ENCODE measurements at places on chromosomes 4 and X.

GRCh38 chrX:100871594-100872560 is 2.3 kb downstream of the NOX1 start:
- no peak for DNase-seq

DNA sequence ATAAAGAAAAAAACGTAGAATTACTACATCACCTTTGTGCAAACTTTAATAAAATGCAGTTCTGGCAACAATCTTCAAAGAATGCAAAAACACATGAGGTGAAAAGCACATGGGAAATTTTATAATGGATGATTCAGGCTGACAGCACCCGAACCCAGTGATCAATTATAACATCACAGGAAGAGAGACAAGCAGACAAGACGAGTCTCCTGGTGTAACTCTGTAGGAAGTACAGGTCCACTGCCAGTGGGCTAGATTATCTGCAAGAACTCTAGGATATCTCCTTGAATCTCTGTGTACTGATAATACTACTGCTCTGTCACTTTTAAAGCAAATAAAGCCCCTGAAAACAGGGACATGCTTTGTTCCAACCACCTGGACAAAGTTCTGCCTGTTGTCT is 58.9 kb upstream of the NXF3 start:
- DNase-seq, result no peak

DNA sequence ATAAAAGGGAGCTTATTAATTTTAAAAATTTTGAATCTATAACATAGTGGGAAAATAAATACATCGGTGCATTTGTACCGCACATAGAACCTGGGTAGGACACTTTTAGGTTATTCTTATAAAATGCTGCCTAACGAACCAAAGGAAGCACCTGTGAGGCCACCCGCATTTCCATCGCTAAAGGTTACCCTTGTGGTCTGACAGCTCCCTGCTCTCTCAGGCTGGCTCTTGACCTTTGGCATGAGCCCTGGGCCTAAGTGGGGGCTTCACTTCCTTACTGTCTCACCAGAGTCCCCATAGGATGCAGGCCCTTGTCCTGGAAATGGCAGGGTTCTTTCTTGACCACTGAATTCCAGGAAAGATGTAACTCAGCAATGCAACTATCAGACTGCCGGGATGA is 46.0 kb downstream of the HADH start:
- no peak for DNase-seq

DNA sequence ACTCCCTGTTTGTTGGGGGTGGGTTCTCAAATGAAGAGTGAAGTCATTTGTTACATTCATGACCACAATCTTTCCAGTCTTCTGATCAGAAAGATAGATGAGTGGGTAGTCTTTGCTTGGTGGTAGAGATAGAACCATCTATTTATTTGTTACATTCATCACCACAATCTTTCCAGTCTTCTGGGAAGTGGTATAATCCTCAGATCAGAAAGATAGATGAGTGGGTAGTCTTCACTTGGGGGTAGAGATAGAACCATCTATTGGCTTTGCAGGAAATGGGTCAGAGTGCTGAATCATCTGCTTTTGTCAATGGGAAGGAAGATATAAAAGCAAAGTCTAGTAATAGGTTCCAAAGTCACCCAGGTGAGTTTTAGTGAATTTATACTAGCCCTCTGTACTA is 64.2 kb upstream of the EPGN start:
- DNase-seq, result no peak

GRCh38 chr4:37603711-37604110 is 82.5 kb downstream of the RELL1 start:
- no peak for DNase-seq

- DNase-seq, result no peak
Measured at GRCh38 chr4:149891426-149891825, 75.8 kb upstream of the IQCM start.

DNA sequence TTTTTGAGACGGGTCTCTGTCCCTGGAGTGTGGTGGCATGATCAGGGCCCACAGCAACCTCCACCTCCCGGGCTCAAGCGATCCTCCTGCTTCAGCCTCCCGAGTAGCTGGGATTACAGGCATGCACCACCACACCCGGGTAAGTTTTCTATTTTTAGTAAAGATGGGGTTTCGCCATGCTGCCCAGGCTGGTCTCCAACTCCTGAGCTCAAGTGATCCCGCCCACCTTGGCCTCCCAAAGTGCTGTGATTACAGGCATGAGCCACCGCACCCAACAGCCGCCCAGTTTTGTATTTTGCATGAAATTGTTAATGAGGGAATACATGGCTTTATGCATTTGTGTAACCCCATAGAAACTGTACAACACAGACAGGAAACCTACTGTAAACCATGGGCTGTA is 2.8 kb upstream of the ARHGAP4 start:
- no peak for DNase-seq

DNA sequence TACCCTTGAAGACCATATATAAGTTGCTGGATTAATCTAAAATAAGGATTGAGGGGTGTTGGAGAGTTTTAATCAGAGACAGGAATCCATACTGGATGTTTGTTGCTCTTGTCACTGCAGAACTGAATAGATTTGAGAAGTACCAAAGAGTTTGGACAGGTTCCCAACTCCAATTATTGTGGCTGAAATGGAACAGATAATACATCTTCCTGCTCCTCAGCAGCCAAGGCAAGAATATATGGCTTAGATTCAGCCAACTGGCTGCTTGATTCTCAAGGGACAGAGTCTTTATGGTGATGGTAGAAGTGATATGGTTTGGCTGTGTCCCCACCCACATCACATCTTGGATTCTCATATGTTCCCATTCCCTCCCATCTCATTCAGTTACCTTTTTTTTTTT is 97.0 kb upstream of the PDHA2 start:
- DNase-seq, result no peak

DNA sequence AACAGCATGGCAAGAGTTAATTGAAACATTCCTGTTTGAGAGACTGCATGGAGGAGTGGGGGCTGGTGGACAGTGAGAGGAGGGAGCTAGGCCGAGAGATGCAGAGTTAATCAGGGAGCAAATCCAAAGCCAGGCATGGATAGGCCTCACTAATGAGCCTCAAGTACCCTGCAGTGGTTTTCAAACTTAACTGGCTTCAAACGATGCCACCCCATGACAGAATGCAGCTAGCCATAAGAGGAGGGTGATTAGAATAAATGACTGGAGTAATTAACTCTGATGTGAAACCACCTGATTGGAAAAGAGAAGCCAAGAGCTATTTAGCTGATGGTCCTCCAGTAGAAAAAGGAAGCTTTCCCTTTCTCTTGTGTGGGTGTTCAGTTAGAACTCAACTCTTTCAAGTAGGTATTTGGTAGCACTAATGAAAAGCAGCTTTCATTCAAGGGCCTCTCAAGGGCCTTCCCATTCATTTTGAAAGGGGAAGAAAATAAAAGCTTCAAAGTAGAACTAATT is 215.4 kb upstream of the MAB21L2 start:
- no peak for DNase-seq

GRCh38 chr4:114040319-114041116 is 61.1 kb upstream of the ARSJ start:
- no peak for DNase-seq

DNA sequence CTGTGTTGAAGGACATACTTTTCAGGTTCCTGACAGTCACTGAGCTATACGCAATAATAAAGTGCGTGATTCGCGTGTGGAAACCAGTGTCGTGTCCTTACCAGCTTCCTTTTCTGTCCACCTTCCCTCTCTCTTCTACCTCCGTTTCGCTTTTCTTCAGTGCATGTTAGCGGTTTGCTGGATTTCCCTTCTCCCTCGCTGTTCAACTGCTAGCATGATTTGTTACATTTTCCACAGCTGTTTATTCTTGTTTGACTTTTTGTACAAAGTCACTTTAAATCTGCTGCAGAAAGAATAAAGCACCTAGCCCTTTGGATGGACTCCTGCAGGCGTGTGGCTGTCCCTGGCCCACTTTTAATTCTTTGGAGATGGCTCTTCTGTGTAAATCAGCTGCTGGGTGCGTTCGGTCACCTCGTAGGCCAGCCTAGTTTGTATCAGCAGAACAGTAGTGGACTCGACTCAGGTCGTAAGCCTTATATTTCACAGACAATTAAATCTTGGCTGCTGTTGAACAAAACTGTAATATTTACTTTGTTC is 8.9 kb upstream of the HAND2 start:
- no peak for DNase-seq

GRCh38 chr4:146110871-146111485 is 64.5 kb upstream of the LSM6 start:
- DNase-seq, result no peak

GRCh38 chr4:6270636-6271121 is 1.0 kb downstream of the WFS1 start:
- no peak for DNase-seq

DNA sequence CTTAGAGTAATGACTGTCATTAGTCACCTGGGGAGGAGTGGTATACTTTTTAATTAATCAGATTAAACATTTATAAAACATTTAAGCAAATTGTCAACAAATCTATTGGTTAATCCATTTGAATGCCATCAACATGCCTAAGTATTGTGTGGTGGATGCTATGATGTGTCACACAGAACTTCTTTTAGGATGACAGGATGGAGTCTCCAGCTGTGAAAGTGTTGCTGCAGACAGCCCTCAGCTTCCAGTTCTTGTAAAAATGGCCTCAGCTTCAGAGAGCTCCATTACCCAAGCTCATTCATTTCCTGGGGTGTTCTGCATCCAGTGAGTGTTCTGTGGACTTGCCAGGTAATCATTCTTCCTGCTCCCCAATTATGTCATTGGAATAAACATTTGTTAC is 74.3 kb upstream of the CLNK start:
- no peak for DNase-seq

GRCh38 chr4:175504318-175504717 is 307.7 kb downstream of the GPM6A start:
- no peak for DNase-seq

DNA sequence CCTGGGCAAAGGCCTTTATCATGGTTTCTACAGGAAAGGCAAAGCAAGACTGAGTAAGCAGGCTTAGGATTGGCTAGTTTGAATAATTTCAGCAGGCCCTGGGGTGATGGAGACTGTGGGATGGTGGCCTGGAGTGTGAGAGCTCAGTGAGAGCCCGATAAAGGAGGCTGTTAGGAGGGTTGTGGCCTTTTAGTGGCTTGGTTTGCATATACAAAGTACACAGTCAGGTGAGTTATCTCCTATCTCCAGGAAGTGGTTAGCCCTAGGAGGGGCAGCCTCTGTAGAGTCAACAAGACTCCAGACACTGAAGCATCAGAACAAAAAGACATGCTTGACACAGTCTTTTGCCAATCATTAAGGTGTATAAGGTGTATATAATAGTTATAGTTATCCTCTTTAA is 157.2 kb downstream of the CFAP299 start:
- peak; percentile 8 for DNase-seq

DNA sequence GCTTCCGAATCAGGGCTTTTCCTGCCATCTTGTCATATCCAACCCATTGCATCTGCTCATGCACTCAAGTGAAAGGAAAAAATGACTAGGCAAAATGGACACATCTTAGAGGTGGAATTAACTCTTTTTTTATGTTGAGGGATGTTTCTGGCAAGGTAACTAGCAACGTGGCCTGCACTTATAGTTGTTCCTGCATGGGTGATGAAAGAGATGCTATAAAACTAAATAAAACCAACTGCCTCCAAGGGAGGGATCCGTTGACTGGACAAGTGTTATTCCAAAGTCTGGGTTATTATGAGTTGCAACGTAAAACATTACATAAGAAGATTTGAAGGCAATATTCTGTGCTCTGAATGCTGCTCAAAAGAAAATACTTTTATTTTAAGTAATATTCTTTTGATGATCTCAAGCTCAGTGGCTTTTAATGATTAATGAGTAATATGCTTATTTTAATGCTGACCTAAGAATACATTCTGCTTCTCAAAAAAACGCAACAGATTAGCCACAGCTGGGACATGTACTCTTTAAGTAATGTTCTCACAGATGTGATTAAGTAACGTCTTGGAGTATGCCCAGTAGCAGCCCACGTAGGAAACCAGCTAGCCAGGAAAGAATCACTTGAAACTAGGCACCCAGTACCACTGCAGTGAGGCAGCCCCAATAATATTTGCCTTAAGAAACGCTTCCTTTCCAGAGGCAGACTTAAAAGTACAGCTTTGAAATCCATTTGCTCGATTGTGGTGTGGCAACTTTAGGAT is 27.4 kb downstream of the KLF3 start:
- DNase-seq, result no peak

DNA sequence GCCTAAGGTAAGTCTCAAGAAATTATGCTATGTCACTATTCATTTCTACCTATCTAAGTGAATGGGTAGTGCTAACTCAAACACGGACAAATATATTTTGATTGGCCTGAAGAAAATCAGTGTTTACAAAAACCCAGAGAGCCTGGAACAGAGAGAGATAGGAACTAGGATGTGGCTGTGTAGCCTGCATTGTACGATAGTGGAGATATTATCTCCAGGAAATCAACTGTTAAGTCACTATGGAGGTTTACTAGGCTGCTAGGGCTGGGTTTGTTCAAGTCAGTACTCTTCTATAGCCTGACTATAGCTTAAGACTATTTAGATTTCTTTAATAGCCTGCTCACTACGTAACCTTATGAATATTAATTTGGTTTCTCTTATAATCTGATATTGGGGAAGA is 127.9 kb downstream of the TACR3 start:
- no peak for DNase-seq

GRCh38 chr4:83189631-83190136 is 75.2 kb upstream of the PLAC8 start:
- DNase-seq, result no peak

- no peak for DNase-seq
Measured at GRCh38 chrX:108310506-108310905, 127.7 kb downstream of the COL4A6 start.

DNA sequence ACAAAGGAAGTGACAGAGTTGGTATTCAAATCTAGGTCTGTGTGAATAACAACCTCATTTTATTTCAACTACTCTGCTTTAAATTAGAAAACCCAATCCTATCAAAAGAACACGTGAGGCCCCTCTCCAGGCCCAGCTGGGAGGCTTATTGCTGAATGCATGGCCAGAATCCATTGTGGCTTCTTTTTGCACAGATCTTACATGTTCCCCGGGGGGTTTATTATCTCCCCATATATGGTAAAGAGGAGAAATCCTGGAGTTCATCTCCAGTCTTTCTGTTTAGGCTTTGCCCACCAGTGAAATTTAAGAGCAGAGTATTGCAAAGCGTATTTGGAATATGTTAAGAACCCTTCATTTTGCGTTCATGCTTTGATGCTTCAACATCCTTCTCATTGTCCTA is 655.6 kb downstream of the IL1RAPL1 start:
- DNase-seq, result no peak

- no peak for DNase-seq
Measured at GRCh38 chr4:42327323-42327722, 70.0 kb upstream of the SHISA3 start.

Data from activated CD8-positive, alpha-beta memory T cell treated with anti-CD3 and anti-CD28 coated beads for 1 hour (primary cell).